Left cardiac atrium (tissue), 4 donors: ENCODE measurements at places on chromosomes 1 and 21.

DNA sequence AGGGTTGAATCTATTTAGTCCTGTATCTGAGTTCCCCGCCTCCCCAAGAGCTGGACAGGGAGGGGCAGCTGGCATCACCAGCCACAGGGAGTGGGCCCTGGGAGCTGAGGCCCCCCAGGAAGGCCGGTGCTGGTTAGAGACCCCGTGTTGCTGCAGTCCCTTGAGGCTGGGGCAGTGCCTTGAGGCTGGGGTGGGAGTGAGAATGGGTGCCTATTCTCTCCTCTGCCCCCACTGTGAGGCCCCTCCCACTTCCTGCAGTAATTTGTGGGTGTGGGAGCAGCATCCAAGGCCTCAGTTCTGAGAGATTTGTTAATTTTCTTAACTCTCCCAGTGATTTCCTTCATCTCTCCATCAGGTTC is 2.5 kb upstream of the TRAPPC3 start:
- peak; percentile 55 for DNase-seq

DNA sequence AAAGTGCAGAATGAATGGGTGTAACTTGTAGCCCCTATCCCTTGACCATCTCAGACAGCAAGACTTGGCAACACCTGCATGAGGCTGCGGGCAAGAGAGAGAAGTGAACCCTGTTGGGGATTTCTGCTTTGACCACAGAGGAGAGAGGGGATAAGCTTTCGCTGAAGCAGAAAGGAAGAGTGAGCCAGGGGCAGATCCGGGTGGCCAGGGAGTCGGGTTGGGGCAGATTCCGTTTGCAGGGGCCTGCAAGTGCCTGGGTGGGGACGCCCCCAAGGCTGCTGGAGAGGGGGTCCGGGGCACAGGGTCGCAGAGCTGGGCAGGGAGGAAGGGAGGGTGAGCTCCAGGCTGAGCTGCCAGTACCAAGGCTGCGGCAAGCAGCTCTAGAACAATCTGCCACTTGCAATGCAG is 25.3 kb upstream of the PIK3CD start:
- no peak for DNase-seq

DNA sequence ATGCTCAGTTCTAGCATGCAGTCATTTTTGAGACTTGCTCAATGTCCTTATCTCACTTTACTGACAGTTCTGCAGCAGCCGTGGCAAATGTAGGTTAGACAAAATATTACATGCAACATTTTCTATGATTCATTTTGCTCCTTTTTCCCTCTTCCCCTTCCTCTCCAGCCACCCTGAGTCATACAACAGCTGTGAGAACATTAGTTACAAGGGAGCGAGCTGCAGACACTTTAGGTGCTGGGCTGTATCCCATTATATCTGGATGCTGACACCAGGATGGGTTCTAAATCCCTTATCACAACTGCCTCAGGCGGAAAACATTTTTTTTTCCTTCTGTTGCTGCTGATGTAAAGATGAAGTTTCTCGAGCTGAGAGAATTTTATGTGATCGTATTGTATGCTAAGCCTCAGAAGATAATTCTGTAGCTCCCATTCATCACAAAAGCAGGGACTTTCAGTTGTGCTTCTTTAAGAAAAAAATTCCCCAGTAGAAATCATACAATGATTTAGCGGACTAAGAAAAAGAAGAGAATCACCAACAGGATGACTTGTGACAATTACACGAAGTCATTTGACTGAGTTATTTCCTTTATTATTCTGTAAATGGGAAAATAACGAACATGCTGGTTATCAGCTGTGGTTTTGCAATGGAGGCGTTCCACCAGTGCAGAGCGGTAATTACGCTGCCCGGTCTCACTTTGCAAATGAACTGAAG is 345.0 kb downstream of the DISC1 start:
- no peak for DNase-seq

DNA sequence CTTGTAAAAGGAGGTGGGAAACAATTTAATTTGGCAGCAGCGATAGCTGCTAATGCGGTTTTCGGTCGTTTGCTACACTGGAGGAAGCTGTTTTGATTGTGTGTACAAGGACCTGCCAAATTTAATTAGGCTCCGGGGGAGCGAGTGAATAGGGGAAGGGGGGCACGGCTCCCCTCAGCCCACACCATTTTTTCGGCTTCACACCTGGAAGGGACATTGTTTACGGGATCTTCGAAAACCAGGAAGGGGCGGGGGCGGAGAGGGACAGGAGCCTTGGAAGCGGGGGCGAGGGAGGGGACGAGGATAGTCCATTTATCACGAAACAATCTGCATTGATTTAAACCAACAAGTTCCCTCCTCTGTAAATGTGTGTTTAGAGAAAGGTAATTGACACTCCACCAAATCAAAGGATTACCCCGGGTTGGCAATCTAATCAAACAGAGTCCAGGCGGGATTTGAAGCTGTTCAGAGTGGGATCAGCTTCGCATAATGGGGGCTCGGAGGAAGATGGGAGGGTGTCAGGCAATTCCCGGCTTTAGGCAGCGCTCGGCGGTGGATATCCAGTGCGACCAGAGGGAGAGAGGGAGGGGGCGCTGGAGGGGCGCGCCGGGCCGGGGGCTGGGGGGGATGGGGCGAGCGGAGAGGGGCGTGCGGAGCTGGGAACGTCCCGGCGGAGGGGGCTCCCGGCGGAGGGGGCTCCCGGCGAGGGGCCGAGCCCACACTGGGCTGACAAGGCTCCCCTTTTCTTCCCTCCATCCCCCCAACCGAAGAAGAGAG is 9.8 kb downstream of the PAX7 start:
- no peak for DNase-seq

- DNase-seq = no peak
Observed at GRCh38 chr1:86976664-86977063, 62.2 kb downstream of the HS2ST1 start.
